ENCODE measurements at places on chromosomes 11 and 22.

DNA sequence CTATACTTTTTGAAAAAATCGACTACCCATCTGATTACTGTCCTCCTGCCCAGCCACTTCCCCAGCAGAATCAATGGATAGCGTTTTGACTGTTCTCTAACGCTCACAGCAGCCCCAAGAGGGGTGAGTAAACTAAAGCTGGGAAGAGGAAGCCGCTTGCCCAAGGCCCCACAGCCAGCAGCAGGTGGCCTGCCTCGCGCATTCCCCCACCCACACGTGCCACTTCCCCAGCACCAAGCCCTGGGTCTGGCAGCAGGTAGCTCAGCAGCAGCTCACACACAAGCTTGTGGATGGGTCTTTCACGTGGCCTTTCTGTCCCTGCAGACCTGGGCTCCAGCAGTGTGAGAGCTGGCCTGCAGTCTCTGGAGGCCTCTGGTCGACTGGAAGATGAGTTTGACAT, 34.3 kb downstream of the TOM1 start:
- no peak for DNase-seq

DNA sequence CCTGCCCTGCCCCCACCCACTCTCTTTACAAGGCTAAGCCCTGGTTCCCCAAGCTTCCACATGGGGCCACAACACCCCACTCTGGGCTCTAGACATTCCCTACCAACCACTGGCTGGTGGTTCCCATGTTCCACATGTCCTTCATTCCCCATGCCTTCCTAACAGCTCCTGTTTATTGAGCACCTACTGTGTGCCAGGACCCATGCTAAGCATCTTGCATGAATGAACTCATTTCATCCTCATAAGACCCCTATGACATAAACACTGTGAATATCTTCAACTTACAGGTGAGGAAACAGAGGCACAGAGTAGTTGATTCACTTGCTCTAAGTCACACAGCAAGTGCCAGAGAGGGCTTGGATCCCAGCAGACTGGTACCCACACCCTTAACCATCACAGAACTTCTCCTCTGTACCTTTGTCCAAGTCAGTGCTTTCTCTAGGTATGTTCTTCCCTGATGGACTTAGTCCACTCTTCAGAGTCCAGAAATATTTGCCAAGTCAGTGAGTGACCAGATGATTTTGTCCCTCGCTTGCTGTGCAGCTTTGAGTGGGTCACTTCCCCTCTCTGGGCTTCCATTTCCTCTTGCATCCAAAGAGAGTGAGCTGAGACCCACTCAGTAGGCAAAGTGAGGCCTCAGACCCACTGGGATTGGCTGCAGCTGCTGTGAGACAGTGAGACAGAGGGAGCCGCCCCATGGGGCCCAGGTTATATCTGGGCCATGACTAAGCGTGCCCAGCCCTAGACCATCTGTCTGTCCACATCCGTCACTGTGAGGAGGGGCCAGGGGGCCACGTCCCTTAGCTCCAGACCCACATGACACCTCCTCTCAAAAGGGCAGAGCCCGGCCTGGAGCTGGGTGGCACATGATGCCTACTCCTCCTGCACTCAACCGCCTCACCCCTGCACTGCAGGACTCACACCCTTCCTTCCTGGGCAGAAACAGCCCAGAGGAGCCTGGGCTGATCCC, 132.4 kb downstream of the MN1 start:
- peak; percentile 76 for DNase-seq

GRCh38 chr11:34271727-34272126, 86.1 kb downstream of the ABTB2 start:
- DNase-seq: no peak

DNA sequence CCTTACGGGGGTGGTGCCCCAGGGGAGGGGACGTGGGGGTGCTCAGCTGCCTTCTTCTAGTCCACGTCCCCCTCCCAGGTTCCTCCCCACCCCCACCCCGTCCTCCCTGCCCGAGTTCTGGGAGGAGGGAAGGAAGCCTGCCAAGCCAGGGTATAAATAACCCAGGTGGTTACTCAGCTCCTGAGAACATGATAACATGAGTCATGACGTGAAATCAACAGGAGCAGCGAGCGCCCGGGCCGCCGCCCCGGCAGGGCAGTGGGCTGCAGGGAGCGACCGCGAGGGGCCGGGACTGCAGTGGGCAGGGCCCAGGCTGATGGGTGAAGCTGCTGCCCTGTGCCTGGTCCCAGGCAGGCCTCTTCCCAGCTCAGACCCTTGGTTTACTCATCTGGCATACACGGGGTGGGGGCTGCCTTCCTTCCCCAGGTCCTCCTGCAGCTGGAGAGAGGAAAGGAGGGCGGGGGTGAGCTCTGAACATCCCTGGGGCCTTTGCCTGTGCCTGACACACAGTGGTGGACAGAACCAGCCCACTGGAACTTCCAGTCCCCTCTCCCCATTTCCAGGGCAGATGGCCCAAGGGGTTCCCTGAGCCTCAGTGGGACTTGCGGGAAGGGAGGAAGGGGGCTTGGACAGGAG, 8.8 kb upstream of the PDGFB start:
- no peak for DNase-seq

DNA sequence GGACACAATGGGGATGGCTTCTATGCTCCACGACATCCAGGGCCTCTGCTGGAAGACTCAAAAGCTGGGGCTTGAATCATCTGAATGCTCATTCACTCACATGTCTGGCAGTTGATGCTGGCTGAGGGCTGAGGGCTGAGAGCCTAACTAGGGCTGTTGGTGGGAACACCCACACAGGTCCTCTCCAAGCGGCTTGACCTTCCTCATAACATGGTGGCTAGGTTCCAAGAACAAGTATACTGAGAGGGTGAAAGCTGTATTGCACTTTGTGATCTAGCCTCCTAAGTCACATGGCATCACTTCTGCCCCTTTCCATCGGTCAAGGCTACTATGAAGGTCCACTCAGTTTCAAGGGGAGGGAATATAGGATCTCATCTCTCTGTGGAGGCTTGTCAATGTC, 7.5 kb downstream of the TMEM151A start:
- no peak for DNase-seq

DNA sequence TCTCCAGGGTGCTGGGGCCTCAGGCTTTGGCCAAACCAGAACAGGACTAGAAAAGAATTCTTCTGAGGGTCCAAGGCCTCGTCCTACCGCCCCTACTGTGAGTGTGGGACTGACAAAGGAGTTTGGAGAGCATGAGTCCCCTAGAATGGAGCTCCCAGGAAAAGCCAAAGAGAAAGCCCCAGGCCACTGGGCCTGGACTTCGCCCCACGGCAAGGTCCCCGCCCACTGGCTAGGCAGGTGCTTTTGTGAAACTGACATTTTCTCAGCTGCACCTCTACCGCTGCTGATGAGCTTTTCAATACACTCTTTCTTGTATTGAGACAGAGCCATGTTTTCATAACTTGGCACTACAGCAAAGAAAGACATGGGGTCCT, 9.7 kb upstream of the FGF3 start:
- DNase-seq: no peak

DNA sequence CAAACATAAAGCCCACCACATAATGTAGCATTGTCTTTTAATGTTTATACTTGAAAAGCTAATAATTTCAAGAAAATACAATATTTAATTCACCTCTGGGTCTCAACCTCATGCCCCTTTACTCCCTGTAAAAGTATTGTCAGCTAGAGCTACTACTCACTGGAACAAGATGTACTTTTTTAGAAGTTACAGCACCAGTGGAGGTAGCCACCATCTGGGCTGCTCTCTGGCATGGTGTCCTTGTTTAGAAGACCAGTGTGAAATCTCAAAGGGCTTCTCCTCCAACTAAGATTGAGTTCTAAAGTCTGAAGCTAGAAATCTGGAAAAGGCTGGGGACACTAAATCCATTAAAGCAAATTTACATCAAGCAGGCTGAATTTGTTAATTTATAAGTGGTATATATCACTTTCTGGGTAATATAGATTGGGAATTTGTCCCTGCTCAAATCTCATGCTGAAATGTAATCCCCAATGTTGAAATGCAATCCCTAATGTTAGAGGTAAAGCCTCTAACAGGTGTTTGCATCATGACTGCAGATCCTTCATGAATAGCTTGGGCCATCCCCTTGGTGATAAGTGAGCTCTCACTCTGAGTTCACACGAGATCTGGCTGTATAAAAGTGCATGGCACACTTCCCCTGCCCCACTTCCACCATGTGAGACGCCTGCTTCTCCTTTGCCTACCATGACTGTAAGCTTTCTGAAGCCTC, 47.6 kb downstream of the PITPNB start:
- DNase-seq: no peak

DNA sequence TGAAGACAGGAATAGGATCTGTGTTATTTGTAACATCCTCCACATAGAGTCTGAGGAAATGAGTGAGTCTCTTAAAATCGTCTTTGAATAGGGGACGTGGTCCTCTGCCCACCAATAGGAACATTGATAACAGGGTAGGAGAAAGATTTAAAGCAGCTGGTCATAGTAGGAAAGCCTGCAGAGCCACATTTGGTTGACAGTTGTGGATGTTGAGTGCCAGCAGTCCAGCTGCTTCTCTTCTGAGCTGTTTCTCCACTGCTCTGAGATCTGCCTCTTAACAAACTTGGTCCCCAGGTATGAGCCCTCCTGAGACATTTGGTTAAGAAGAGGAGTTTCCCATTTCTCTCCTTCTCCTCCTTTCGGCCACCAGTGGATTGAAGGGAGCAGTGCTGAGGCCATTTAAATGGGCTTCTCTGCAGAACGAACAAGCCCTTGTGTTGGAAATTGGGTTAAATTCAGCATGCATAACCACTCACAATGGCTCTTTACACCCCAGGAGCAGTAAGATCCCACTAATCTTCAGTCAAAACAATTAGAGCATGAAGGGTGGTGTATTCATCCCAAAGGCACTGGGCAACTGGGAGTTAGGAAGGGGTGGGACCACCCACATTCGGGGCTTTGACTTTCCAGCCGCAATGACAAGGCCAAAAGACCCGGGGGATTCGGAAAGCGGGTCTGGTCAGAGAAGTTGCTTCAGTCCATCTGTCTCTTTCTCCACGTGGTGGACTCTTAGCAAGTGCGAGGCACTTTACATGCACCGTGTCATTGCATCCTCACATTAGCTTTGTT, 32.3 kb downstream of the MIAT start:
- DNase-seq: no peak

DNA sequence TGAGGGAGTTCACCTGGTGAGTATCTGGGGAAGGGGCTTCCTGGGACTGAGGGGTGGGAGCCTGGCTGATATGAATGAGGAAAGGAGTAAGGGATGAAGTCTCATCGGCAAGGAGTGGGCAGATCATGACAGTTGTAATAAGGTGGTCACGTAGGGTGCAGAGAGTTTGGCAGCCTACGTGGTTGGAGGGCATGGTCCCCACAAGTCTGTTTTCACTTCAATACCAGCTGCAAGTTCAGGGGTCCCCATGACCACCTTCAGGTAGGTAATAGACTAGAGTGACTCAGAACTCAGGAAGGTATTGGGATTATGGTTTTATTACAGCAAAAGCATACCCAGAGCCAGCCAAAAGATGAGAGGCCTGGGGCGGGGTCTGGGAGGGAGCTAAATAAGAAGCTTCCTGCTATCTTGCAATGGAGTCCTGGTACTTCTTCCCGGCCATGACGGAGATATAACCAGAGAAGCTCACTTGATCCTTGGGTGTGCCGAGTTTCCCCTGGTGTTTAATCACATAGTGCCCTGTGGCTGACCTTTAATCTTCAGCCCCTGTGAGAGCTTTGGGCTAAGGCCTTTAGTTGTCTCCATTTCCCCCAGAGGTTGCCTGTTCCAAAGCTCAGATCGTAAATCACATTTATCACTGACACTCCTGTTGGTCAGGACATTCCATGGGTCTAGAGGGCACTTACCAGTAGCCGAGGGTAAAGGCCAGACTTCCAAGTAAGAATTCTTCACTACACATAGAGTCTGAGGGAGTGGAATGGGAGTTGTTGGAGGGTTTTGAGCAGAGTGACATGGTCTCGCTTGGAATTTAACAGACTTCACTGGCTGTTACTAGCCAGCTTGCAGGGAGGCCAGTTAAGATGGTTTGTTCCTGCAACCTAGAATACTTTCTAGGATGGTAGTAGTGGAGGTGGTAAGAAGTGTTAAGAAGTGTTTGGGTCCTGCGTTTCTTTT, 9.1 kb downstream of the SLC3A2 start:
- no peak for DNase-seq

- DNase-seq: no peak
Observed at GRCh38 chr11:33040862-33041453, 1.6 kb downstream of the TCP11L1 start.

GRCh38 chr11:35237351-35237750, 98.4 kb downstream of the CD44 start:
- DNase-seq: no peak

- no peak for DNase-seq
Observed at GRCh38 chr11:33344611-33345010, 87.4 kb downstream of the HIPK3 start.

- DNase-seq: no peak
Observed at GRCh38 chr22:50199829-50200460, 866 bp upstream of the SELENOO start.

- DNase-seq: no peak
Observed at GRCh38 chr22:42991010-42991651, 23.8 kb downstream of the PACSIN2 start.

GRCh38 chr11:123180166-123180565, 14.9 kb downstream of the CLMP start:
- DNase-seq: no peak

- DNase-seq: peak; percentile 11
Observed at GRCh38 chr22:49305214-49305965, 522.3 kb downstream of the BRD1 start.

GRCh38 chr11:12827929-12828812, 153.9 kb downstream of the TEAD1 start:
- no peak for DNase-seq

Measured in CD4-positive, alpha-beta T cell treated with Interferon gamma for 1 hour (primary cell).